ENCODE measurements at places on chromosomes 3 and 15.
A peak's percentile ranks its signal among the peaks of the same experiment; 100 is the strongest.

DNA sequence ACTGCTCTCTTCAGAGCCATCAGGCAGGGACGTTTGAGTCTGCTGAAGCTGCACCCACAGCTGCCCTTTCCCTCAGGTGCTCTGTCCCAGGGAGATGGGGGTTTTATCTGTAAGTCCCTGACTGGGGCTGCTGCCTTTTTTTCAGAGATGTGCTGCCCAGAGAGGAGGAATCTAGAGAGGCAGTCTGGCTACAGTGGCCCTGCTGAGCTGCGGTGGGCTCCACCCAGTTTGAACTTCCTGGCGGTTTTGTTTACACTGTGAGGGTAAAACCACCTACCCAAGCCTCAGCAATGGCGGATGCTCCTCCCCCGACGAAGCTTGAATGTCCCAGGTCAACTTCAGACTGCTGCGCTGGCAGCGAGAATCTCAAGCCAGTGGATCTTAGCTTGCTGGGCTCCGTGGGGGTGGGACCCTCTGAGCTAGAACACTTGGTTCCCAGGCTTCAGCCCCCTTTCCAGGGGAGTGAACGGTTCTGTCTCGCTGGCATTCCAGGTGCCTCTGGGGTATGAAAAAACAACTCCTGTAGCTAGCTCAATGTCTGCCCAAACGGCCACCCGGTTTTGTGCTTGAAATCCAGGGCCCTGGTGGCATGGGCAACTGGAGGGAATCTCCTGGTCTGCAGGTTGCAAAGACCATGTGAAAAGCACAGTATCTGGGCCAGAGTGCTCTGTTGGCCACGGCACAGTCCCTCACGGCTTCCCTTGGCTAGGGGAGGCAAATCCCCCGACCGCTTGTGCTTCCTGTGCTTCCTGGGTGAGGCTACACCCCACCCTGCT, 21.1 kb upstream of the ST6GAL1 start:
- peak; percentile 12 for DNase-seq

GRCh38 chr15:69828181-69828828, 269.4 kb downstream of the TLE3 start:
- no peak for DNase-seq

GRCh38 chr15:36335224-36335623, 244.2 kb upstream of the CDIN1 start:
- DNase-seq: no peak

GRCh38 chr3:9400616-9401015, 3.2 kb downstream of the SETD5 start:
- DNase-seq: no peak

Measured in activated naive CD4-positive, alpha-beta T cell (primary cell).